ENCODE measurements at places on chromosomes 3 and 15.
A peak's percentile ranks its signal among the peaks of the same experiment; 100 is the strongest.

DNA sequence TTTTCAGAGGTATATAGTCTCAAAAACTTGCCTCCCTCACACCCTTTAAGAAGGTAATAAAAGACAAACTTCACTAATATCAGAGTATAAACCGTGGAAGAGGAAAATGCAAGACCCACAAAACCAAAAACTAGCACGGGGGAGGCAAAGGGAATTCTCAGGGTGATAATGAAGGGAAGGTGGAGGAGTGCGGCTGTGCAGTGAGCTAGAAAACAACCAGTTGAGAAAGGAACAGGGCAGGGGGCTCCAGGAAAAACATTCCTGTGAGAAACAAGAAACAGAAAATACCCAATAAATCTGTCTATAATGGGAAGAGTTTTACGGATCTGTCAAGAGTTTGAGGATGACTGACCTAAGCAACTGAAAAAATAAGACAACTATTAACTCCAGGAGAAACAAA lies 31.6 kb downstream of the TAMM41 start:
- DNase-seq, result no peak

GRCh38 chr3:16741890-16742289 lies 136.7 kb upstream of the DAZL start:
- peak; percentile 95 for DNase-seq

GRCh38 chr3:69999140-70000027 lies at the start of gene SAMMSON:
SAMMSON (plus strand) TSS chr3:69999733.
- DNase-seq, result peak; percentile 49

- DNase-seq, result no peak
These were observed 585.3 kb downstream of the GOLGA6L6 start for GRCh38 chr15:19956124-19956796.

- peak; percentile 50 for DNase-seq
These were observed at the start of gene CMTM7 for GRCh38 chr3:32391643-32392535. CMTM7 (plus strand) TSS chr3:32391853; CDS start chr3:32391907, 54 bp downstream.

DNA sequence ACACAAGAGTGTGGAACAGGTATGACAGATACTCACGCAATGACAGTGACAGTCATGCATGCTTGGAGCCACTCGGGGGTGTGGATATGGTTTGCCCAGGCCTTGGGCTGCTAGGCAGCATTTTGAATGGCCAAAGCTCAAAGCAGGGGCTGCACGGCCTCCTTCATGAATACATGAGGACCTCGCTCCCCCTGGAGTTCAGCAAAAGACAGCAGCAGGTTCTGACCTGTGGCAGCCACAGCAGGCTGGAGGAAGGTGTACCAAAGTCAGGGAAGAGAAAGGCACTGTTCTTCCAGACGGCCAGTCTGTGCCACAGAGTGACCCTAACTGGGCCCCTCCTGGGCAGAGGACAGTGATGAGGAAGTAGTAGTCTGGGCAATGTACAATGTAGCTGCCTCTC lies 88.2 kb upstream of the C2CD4B start:
- no peak for DNase-seq

DNA sequence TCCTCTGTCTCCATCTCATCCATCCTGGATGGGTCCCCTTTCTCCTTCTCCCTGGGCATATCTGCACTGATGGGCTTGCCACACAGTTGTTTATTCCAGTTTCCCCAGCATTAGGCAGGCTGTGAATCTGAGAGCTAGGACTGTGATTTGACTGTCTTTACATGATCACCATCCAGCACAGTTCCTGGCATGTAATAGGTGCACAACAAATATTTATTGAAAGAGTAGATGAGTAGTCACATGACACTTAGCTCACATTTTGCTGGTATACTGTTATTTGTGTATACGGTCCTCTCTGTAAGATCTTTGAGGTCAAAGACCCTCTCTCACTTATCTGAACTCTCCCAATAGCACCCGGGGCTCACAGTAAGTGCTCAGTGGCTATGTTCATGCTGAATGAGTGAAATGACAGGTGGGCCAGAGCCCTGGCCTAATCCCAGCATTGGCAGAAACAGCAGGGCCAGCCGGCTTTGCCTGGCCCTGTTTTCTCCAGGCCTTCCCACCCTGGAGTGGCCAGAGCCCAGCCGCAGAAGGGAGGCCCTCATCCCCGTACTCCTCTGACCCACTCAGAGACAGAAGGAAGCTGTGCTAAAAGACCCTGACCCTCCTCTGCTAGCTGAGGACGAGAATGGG lies 16.2 kb upstream of the BAHD1 start:
- DNase-seq, result no peak

DNA sequence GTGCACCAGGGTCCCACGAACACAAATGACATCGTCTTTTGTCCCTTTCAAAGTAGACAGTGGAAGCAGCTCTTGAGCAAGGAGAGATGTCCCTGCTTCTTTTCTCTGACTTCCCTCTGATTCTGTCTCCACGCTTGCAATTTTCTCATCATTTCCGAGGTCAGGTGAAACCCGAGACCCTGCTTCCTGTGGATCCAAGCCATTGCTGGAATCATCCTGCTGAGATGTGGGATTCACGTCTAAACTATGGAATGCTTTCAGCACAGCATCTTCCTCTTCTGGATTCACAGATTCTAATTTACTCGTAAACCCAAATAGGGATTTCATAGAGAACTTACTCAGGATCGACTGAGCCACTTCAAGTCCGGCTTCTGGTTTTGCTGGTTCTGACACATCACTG lies 127.1 kb downstream of the FMN1 start:
- DNase-seq, result peak; percentile 64

GRCh38 chr15:64209680-64210334 lies 47.0 kb upstream of the PPIB start:
- DNase-seq, result peak; percentile 64

GRCh38 chr3:117630885-117631284 lies 921.3 kb downstream of the TUSC7 start:
- peak; percentile 34 for DNase-seq

- DNase-seq, result no peak
These were observed 5.4 kb upstream of the VPS39 start for GRCh38 chr15:42213511-42213910.

GRCh38 chr3:156382458-156383346 lies 172.2 kb downstream of the SSR3 start:
- DNase-seq, result peak; percentile 45

DNA sequence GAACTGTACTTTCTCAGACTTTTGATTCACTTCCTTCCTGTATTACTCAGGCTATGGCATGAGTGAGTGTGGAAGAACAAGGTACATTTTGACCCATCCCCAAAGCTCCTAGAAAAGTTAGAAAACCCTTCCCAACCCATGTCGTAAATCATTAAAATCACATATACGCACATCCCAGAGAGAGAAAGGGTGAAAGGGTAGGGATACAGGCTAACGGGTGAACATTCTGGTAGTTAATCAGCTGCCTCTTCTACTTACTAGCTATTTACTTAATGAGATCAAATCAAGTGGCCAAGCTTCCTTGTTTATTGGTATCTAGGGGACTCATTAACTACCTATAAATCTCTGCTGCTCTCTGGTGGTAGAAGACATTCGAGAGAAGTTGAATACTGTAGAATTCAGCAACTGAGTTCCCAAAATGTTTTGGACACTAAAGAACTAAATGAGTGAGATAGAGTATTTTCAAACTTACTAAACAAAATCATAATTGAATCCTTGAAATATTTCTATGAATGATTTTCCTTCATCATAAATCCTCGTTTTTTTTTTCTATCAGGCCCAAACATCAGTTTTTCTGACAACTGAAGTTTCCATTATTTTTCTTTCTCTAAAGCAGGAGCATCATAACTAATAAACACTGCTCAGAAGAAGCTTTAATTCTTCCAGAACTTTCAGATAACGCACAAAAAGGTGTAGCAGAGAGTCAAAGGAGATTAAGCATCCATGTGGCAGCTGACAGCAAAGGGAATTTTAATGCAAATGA lies 124.2 kb downstream of the IMPG2 start:
- peak; percentile 82 for DNase-seq

DNA sequence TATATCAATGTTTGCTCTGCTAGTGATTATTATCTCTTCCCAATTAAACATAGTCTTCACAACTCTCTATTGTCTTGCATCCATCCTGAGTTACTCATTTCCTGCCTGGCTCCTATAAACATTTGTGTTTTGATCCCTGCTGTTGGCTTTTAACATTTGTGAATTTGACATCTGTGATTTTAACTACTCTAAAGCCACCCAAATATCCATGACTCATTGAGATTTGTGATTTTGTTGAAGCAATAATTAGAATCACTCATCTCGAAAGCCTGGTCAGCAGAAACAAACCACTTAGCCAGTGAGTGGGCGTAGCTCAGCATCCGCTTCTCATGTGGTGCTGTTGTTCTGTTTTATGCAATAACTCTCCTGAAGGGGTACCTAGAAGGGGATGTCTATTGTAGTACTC lies 174.3 kb upstream of the ZBTB20 start:
- DNase-seq, result peak; percentile 77

GRCh38 chr3:54888873-54889272 lies 39.0 kb downstream of the LRTM1 start:
- DNase-seq, result peak; percentile 84

- peak; percentile 52 for DNase-seq
These were observed 231.3 kb downstream of the VPS13C start for GRCh38 chr15:61828860-61829513.

DNA sequence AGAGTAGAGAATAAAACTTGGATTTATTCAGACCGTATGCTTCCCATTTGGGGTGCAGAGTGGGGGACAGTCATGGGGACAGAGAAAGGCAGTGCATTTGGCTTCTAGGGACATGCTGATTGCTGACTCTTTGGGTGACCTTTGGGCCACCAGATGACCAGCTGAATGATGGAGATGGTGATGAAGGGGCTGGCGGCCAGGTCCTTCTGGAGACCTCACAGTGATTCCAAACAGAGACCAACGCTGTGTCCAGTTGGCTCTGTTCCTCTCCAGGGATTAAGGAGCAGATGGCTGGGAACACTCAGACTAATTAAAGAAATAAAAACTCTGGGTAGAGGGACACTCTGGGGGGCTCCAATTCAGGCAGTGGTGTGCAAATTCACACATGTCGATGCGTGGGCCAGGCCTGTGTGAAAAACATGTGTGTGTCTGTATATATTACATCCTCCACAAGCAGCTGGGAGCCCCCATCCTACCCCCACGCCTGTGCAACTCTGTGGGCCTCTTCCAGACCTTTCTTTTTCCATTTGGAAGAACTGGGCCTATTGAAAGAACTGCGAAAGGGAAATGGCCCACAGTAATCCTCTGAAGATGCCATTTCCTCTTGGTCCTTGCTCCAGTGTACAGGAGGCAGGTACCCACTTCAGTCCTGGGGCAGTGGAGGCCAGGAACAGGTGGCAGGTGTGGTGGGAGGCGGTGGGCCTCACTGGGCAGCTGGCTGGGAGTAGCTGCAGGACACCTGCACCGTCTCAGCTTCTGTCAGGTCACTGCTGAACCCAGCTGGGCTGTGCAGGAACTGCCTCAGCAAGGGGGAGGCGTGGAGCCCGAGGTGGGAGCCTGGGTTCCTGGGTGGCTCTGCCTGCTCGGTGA lies 8.9 kb downstream of the XIRP1 start:
- no peak for DNase-seq

GRCh38 chr3:109127553-109127952 lies 9.0 kb upstream of the C3orf85 start:
- no peak for DNase-seq

DNA sequence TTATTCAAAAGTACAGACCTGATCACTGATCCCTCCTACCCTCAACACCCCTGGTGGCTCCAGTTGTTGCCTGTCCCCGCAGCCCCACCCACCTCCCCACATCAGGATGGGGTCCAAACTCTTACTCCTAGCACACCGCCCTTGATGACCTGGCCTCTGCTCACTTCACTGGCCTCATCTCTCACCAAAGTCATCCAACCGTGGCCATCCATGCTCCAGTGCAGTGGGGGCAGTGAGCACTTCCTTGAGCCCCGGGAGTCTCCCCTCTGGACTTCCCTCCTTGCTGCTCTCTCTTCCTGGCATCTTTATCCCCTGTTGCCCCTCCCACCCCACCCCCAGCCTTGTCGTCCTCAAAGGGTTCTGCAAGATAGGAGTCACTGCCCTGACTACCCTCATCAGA lies 191.1 kb downstream of the CACNA2D3 start:
- no peak for DNase-seq

DNA sequence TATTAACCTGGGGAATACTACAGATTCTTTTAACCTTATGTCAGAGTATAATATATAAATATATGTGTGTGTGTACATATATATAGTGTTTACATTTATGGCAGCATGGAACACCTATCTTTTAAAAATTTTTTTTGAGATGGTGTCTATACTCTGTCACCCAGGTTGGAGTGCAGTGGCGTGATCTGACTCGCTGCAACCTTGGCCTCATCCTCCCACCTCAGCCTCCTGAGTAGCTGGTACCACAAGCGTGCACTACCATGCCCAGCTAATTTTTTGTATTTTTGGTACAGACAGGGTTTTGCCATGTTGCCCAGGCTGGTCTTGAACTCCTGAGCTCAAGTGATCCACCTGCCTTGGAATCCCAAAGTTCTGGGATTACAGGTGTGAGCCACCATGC lies 18.5 kb upstream of the ERICH6 start:
- DNase-seq, result no peak

- DNase-seq, result peak; percentile 30
These were observed 64.2 kb downstream of the TNIK start for GRCh38 chr3:171396048-171396447.

DNA sequence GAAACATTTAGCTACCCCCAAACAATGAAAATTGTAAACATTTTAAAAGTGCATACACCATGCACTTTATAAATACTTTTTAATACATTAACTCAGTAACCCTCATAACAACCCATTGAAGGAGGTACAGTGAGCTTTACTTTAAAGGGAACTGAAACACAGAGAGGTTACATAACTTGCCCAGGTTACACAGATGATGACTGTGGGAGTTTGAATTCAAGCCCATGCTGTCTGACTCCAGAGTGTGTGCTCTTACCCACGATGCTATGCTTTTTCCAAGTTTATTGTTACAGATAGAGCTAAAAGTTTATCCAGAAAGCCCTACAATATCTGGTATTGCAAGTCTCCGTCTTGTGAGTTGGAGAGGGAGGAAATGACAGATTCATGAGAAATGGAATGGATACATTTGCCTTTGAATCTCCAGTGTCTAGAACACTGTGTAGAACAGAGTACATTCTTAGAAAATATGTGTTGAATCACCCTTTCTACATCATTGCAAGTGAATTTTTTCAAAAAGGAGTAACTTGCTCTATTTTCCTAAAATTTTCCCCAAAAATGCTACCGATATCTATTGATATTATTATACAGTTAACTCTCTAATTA lies 428.3 kb downstream of the NAALADL2 start:
- DNase-seq, result no peak

DNA sequence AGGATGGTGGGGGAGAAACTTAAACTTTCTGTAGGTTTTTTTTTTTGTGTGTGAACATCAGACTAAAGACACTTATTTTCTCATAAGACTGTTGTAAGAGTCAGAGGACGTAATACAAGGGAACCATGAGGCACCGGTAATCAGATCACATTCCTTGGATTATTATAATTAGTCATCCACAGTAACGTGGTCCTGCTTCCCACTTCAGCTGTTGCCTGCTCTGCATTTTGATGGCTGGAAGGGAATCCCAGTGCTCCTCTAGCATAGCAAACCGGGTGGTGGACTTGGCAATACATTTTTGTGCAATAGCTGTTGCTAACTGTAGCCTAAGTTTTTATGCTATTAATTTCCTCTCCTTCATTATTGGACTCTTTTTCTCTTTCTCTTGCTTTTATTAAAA lies 294.8 kb downstream of the NR2F2 start:
- no peak for DNase-seq

Data from fibroblast of mammary gland (primary cell).